ENCODE measurements at places on chromosomes 12 and 14. TPM values are rescaled to one million over a fixed set of nuclear protein-coding genes. Genes with fewer than 3 reads are reported as not detected.

The SMIM41 gene
- 0.54 TPM for total RNA-seq

The KRT5 gene
- not detected for total RNA-seq

The OR6C2 gene
- not detected for total RNA-seq

The BHLHE41 gene
- total RNA-seq, result not detected

The OLR1 gene
- total RNA-seq, result not detected

The TEX52 gene
- total RNA-seq, result not detected

The SLC6A12 gene
- total RNA-seq, result not detected

The AMN gene
- total RNA-seq, result 0.86 TPM

The POP5 gene
- 32.3 TPM for total RNA-seq

The CEP170B gene
- 3.1 TPM for total RNA-seq

The ARG2 gene
- 4.3 TPM for total RNA-seq

The ANG gene
- 0.62 TPM for total RNA-seq

The OTOGL gene
- not detected for total RNA-seq

The MDGA2 gene
- total RNA-seq, result not detected

The TAS2R50 gene
- 1.6 TPM for total RNA-seq

The RAD9B gene
- total RNA-seq, result 0.35 TPM

The GPR68 gene
- total RNA-seq, result 18.8 TPM

The DEPDC4 gene
- not detected for total RNA-seq

The KRT77 gene
- not detected for total RNA-seq

The MYF6 gene
- not detected for total RNA-seq

The VEZT gene
- total RNA-seq, result 52.9 TPM

Data from CD4-positive, CD25-positive, alpha-beta regulatory T cell (primary cell).